ENCODE measurements at places on chromosomes 2 and 18.

GRCh38 chr2:12728221-12728777, 11.6 kb downstream of the TRIB2 start:
- no peak for DNase-seq

DNA sequence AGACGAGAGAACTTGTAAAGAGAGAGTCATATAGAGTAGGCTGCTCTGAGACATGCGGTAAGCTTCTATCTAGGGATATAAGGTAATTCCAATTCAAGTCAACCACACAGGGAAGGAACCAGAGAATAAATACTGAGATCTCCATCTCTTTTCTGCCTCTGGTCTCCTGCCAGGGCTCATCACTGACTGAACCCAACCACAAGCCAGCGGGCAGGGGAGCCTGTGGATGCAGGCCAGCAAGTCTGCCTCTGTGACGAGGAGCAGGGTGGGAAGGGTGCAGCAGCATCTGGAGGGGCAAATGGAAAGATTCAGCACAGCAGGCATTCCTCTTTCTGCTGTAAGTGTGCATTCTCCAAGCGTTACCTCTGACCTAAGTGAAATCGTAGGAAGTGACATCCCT, 82.2 kb downstream of the ICOS start:
- no peak for DNase-seq

- DNase-seq = no peak
Measured at GRCh38 chr2:105358593-105358992, 21.3 kb downstream of the C2orf49 start.

- DNase-seq = no peak
Measured at GRCh38 chr2:241120440-241120839, 18.4 kb upstream of the MTERF4 start.

- DNase-seq = no peak
Measured at GRCh38 chr2:71154798-71155197, 24.4 kb downstream of the MPHOSPH10 start.

DNA sequence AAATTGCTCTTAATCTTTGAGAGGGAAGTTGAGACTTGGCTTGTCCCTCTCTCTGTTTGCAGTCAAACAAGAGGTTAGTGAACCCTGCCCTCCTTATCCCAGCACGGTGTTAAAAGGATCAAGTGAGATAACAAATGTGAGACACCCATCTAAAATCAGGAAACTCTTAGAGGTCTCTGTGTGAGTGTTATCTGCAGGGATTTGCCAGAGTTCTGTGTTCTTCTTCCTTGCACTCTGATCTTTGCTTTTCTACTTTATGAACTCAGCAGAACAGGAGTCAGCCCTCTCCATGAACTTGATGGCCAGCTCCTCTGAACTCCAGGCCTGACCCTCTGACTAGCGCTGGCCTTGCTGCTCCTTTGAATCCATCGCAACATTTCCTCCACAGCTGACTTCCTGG, 123.8 kb downstream of the NCKAP5 start:
- no peak for DNase-seq

GRCh38 chr2:204743393-204743960, 198.2 kb downstream of the PARD3B start:
- DNase-seq = no peak

- no peak for DNase-seq
Measured at GRCh38 chr2:46119453-46119852, 177.8 kb upstream of the EPAS1 start.

DNA sequence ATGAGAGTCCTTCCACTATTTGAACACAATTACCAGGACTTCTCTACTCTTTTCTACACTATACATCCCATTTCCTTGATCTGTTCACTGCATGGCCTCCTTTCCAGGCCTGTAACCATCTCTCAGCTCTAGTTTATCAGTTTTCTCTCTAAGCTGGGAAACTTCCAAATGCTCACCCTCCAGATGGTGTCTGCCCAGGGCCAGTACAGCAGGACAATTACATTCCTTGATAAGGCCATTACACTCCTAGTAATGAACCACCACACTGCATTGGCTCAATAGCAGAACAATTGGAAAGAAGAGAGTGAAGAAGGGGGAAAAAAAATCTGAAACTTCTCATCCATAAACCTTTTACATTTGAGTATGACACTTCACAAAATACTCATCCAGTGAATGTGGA, 359.1 kb downstream of the ALK start:
- no peak for DNase-seq

DNA sequence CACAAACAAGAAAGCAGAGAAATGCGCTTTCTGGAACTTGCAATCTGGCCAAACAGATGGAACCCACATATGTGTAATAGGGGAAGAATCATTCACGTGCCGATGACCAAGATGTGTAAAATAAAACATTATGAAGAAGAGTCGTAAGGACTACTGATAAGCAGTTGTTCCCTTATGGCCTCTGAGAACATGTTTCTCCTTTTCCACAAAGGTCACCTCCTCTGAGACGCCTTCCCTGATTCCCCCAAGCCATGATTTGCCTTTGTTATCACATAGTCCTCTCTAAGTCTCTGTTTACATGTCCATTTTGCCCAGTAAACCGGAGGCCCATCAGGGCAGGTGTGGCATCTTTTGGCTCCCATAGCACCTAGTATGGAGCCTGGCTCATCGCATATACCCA, 8.0 kb downstream of the OTOF start:
- no peak for DNase-seq

DNA sequence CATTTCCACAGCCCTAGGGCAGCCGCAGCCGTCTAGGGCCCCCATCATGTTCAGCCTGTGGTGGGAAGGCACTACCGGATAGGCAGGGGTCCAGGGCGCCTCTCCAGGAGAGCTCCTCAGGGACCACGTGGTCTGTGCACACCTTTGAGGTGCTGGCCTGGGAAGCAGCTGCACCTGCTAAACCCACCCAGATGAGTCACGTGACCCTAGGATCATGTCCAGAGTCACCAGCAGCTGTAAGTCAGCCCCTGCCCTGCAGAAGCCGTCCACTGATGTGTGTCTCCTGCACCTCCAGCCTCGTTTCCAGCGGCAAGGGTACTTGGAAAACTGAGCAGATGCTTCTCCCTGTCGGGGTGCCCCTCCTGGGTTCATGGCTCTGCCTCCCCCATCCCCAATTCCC, 682.6 kb upstream of the SALL3 start:
- no peak for DNase-seq

DNA sequence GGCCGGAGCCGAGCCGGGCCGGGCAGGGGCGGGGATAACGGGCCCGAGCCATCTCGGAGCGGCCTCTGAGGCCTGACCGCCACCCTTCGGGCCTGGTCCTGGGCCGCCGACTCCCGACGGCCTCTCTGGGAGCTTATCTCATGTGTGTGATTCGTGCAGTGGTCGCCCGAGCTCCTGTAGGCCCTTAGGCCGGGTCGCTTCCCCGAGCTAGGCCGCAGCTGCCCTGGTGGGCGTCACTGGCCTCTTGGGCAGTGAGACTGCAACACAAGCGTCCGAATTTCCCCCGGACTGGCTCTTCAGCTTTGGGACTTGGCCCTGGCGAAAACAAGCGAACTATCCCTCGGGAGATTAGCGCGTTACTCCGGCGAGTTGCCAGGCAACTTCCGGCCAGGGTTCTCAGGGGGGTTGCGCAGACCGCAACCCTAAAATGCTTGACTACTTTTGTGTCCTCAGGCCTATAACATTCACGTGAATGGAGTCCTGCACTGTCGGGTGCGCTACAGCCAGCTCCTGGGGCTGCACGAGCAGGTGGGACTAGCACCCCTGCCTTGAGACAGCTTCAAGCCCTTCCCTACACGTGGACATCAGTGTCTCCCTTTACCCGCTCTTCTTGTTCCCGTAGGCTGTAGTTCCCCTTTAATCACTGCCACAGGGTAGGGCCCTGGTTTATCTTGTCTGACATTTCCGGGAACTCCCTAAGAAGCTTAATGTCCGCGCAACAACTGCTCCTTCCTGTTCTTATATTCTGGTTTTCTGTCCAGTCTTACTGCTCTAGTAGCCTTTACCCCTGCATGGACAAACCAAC, 602 bp downstream of the SNX17 start:
- DNase-seq = no peak

DNA sequence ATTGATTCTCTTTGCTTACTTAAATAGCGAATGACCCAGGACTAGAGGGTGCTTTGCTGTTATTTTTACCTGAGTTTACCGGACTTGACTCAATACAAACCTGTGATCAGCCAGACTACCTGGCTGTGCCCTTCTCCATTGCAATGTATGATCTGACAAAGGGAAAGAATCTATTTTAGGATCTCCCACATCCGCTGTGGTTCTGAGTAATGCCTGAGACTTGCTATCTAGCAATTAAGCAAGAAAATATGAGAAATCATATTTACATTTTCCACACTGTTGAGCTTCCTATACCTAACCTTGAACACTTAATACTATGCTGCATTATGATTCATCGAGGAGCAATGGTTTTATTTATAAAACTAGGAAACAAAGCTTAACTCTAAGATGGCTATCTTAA, 215.2 kb downstream of the RAD51AP2 start:
- no peak for DNase-seq

DNA sequence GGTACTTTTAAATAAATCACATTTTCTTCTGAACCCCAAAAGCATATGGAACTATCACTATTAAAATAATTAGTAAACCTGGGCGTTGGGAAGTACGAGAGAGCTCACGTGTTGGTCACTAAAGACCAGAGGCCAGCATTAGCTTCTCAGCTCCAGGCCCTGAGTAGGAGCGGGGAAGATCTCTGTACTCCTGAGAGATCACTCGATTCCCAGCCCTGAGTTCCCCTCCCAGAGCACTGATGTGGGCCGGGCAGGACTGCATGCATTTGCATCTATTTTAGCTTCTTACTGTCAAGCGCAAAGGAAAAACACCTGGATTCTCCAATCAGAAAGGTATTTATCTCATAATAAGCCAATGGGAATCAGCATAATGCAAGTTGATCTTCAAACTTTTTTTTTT, 6.2 kb downstream of the PXDN start:
- DNase-seq = no peak

DNA sequence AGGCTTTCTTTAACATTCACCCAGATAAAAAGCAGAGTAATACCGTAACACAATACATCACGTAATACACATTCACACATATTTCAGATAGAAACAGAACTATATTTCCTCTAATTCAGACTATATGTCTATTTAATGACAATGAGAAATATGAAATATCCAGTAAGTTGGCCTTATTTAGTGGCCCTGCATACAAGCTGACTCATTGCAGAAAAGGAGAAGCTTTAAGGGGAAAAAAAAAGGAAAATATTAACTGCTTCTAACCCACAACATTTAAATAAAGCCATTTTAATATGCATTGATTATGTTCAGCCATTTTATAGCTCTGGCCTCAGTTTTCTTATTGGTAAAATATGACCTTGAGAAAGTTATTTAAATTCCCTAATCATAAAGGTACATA, 94.8 kb downstream of the PPP1R1C start:
- no peak for DNase-seq

- no peak for DNase-seq
Measured at GRCh38 chr2:219537657-219538488, 5.7 kb downstream of the CHPF start.

- no peak for DNase-seq
Measured at GRCh38 chr2:114714313-114714712, 271.9 kb downstream of the DPP10 start.

DNA sequence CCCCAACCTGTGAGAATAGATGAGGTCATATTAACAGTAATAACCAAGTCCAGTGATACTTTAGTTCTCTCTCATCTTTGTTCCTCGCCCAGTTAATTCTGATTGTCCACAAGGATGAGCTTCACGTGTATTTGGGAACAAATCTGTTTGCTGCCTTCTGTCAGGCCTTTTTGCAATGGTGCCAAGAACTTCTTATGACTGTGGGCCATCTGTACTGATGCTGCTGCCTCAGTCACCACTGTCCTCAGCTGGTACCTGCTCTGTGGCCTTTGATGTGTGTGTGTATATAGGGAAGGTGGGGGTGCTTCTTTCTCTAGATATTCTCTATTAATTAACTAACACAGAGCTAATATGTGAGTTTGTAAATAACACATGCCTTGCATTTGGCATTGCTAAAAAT, 392.9 kb downstream of the TGIF1 start:
- DNase-seq = no peak

DNA sequence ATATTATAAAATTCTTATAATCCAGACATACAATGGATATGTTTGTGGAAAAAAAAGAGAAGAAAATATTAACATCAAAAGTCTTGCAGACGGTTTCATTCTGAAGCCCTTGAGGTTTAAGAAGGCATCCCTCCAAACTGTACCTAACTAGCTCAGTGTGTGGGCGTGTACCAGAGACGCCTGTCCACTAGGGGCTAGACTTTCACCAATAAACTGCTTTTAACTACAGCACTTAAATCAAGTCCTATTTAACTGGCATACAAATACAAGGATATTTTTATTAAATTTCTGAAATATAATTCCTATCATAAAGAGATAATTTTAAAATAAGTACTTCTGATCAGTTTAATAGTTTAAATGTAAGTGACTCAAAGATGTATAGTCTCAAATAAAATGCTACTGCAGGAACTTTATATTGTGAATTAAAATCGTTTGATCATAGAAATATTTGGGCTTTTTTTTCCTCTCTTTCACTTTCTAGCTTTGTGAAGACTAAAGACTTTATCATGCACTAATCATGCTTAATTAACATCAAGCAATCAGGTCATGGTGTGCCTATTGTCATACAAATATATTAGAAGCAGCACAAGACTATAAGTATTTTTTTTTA, 437.7 kb downstream of the SATB2 start:
- DNase-seq = peak; percentile 5

GRCh38 chr2:176471949-176472348, 202.7 kb downstream of the MTX2 start:
- DNase-seq = no peak

- no peak for DNase-seq
Measured at GRCh38 chr2:171521361-171522051, 768 bp upstream of the CYBRD1 start.

- no peak for DNase-seq
Measured at GRCh38 chr2:126719833-126720351, 63.9 kb downstream of the GYPC start.

DNA sequence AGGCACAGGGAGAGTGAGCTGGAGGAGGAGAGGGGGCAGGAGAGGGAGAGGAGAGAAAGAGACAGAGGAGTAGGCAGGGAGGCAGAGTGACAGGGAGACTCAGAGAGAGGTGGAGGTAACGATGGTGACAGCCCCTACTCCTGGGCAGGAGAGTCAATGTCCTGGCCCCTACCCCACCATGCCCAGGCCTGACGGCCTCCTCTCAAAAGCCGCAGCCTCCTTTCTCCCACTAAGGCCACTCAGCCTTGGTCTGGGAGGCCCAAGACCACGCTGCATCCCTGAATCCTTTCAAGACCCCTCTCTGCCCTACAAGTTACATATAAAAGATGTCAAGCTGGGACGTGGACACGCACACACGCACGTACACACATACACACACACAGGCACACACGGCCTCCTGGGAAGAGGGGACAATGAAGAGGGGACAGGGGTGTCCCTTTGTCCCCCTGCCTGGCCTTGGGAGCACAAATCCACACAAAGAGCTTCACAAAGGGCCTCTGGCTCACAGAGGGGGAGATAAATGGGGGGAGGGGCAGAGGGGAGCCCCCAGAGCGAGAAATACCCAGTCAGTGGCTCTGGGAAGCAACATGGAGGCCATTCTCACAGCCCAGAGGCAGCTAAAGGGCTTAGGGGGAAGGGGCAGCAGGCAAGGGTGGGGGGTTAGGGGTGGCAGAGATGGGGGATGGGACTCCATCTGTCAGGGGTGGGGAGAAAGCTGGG, 19.5 kb upstream of the TNS1 start:
- DNase-seq = no peak

GRCh38 chr2:236171181-236171679, 3.0 kb upstream of the GBX2 start:
- peak; percentile 29 for DNase-seq

- DNase-seq = no peak
Measured at GRCh38 chr2:20467789-20468548, 21.1 kb downstream of the RHOB start.

GRCh38 chr18:54147439-54147838, 77.0 kb downstream of the MBD2 start:
- no peak for DNase-seq

GRCh38 chr2:10935366-10935918, 23.7 kb downstream of the KCNF1 start:
- DNase-seq = no peak

Data from frontal cortex (tissue), 4 donors.